Naive thymus-derived CD4-positive, alpha-beta T cell (primary cell): ENCODE measurements at places on chromosomes 11 and 22. TPM values are rescaled to one million over a fixed set of nuclear protein-coding genes. Genes with fewer than 3 reads are reported as not detected.
A peak's percentile ranks its signal among the peaks of the same experiment; 100 is the strongest.

RGL4 gene
- 95.0 TPM for polyA plus RNA-seq

DNA sequence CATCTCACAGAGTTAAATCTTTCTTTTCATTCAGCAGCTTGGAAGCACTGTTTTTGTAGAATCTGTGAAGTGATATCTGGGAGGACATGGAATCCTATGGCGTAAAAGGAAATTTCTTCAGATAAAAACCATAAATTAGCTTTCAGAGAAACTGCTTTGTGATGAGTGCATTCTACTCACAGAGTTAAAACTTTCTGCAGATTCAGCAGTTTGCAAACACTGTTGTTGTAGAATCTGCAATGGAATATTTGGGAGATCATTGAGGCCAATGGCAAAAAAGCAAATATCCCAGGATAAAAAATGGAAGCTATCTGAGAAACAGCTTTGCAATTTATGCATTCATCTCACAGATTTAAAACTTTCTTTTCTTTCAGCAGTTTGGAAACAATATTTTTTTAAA is 180.6 kb downstream of the OR4A47 start:
- H3K36me3 ChIP-seq, result no peaks in the 10 kb centered on the region
- H3K27ac ChIP-seq, result no peak overlapping the region
- DNase-seq, result no peak

TRIM49B gene
- polyA plus RNA-seq, result not detected

DNA sequence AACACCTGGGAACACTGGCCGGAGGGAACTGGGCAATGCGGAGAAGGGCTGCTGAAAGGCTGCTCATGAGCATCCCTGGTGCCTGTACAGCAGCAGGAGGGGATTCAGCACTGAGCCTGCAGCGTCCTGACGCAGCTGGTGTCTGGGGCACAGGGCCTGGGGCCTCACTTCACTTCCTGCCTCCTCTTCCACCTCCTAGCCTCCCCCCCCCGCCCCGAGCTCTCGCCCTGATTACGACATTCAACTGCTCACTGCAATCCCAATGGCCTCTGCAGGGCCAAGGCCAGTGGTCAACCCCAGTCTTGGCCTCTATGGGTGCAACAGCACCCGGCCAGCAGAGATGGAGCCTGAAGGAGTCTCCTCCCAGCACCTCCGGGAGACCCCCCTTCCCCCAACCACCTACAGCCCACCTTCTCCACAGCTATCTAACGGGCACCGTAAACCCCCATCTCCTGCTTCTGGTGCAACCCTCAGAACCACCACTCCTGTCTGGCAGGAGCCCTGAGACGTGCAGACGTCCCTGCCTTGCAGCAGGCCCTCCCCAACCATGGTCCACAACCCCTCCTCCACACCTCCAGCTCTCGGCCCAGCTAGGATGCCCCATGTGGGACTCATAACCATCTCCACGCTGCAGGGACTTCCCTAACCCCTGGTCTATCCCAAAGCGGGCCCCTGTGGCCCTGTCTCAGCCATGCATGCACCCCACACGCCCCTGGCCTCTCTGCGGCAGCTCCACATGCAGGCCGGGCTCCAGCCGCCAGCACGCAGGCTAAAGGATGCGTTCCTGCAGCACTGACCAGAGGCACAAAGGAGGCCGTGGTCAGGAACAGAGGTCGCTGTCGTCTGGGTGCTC is 38.2 kb downstream of the BRD1 start:
- peak overlapping the region; percentile 12 for H3K4me3 ChIP-seq
- H3K27ac ChIP-seq, result peak overlapping the region; percentile 72
- peaks cover 22% of the 10 kb centered on the region for H3K4me1 ChIP-seq
- peaks cover 13% of the 10 kb centered on the region for H3K36me3 ChIP-seq

DNA sequence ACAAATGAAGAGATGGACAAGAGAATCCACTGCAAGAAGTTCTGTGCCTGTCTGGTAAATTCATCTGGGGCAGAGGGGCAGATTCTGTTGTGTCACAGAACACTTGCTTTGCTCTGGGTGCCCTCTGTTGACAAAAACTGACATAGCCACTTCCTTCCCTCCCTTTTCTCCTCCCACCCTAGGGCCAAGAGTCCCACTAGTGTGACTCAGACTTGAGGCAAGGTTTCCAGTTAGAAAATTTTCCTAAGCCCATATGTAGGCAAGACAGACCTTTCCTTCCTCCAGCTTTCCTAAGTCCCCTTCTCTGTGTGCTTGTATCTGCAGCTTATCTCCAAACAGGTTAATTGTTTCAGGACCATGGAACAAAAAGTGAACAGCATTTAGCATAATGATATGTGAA is 106.8 kb downstream of the RBFOX2 start:
- H3K27ac ChIP-seq, result no peak overlapping the region
- no peaks in the 10 kb centered on the region for H3K4me1 ChIP-seq
- DNase-seq, result peak; percentile 30
- H3K27me3 ChIP-seq, result no peaks in the 10 kb centered on the region
- H3K4me3 ChIP-seq, result no peak overlapping the region

GRCh38 chr22:24975813-24976341 is 23.4 kb downstream of the KIAA1671 start:
- no peak for DNase-seq
- no peak overlapping the region for H3K4me3 ChIP-seq
- H3K36me3 ChIP-seq, result no peaks in the 10 kb centered on the region
